ENCODE measurements at places on chromosomes 4 and X. TPM values are rescaled to one million over a fixed set of nuclear protein-coding genes. Genes with fewer than 3 reads are reported as not detected.

Gene RPL39
- 1,241 TPM for total RNA-seq

Gene CYLC1
- not detected for total RNA-seq

Gene ZNF711
- 1.2 TPM for total RNA-seq

Gene HOPX
- 1.3 TPM for total RNA-seq

DNA sequence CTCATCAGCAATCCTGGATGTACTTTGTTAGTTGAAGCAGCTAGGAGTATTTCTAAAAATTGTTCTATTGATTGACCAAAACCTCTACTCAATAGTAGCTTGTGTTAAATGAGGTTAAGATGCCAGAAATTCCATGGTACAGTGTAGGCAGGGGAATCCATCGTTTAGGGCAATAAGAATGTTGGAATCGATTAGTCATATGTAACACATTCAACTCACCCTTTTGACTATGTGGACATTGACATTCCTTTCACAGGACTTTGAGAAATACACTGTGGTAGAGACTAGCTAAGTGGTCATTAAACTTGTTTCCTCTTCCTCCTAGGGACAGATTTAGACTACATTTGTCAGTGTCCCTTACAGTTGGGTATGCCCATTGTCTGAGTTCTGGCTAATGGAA is 40.2 kb downstream of the KDM5C start:
- DNase-seq = no peak

DNA sequence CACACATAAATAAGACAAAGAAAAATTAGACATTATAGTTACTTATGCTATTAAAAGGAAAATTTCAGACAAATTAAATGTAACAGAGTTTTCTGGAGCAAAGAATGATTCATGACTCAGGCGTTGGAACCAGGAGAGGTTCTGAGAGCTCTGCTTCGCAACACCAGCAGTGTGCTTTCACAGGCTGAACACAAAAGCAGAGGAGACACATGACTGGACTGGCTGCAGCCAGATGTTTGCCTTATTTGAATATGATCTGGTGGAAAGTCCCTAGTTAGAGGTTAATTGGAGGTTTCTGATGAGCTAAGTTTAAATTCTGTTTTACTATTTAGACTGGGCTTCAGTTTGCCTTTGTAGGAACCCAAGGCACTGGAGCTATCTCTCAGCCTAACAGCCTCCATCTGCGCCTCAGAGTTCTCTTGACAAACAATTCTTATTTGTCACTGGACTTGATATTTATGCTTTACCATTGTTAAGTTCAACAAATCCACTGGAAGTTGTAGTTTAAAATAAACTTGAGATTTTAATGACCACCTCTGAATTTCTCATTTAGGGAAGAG is 16.2 kb downstream of the BOD1L1 start:
- no peak for DNase-seq

Gene MYOZ2
- 0.63 TPM for total RNA-seq

Gene RAB9B
- total RNA-seq = 0.69 TPM

Gene RPL9
- total RNA-seq = 1,019 TPM

Gene SLC26A1
- 2.8 TPM for total RNA-seq

DNA sequence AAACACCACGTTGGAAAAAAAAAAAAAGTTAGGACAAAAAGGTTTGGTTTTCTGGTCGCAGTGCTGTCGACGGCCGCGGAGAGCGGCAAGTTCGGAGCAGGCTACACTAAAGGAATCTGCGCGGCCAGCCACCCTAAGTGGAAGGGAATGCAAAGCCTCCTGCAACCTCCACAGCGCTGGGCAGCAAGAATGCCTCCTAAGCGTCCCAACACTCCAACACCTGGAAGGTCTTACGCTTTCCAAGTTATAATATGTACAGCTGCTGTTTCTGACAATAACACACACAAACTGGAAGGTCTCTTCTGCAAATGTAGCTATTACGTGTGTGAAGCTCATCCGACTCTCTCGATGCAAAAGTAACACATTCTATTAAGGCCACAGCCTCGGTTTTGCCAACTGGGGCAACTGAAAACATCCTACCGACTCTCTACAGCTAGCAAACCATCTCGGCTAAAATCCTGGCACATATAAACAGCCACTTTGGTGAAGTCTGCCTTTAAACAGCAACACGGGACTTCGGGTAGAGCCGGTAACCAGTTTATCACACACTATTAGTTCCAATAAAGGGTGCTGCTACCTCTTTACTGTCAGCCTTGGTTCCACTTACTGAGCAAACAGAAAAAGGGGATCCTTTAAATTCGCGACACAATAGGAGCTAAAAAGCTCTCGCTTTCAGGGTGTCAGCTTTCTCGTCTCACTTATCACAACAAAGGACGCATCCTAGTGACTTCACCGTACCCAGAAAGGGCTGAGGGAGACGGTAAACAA is 895 bp downstream of the SMIM14 start:
- peak; percentile 70 for DNase-seq

Gene LUZP4
- total RNA-seq = not detected

GRCh38 chrX:123814343-123814742 is 45.5 kb upstream of the XIAP start:
- DNase-seq = no peak

GRCh38 chr4:98609934-98610333 is 48.5 kb downstream of the TSPAN5 start:
- no peak for DNase-seq

- DNase-seq = no peak
Observed at GRCh38 chrX:119688911-119689321, 4.1 kb downstream of the SEPTIN6 start.

DNA sequence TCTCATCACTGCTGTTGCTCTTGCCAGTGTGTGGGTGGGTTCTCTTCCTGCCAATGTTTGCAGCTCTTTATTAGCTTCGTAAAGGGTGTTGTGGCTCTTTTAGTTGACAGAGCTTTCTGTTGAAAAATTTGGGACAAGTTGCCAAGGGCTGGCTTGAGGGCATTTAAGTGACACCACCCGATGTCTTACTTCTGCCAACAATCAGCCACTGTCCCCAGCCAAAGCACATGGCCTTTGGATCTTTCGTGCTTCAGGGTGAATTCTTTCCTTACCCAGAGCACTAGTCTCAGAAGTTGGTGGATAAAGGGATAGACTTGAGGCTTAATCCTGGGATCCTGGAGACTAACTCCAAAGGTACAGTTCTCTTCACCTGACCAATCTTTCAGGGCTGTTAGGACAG is 113.6 kb downstream of the SOX3 start:
- DNase-seq = no peak

Gene KDR
- 2.4 TPM for total RNA-seq

GRCh38 chr4:72860766-72861165 is 208.8 kb downstream of the COX18 start:
- DNase-seq = no peak

DNA sequence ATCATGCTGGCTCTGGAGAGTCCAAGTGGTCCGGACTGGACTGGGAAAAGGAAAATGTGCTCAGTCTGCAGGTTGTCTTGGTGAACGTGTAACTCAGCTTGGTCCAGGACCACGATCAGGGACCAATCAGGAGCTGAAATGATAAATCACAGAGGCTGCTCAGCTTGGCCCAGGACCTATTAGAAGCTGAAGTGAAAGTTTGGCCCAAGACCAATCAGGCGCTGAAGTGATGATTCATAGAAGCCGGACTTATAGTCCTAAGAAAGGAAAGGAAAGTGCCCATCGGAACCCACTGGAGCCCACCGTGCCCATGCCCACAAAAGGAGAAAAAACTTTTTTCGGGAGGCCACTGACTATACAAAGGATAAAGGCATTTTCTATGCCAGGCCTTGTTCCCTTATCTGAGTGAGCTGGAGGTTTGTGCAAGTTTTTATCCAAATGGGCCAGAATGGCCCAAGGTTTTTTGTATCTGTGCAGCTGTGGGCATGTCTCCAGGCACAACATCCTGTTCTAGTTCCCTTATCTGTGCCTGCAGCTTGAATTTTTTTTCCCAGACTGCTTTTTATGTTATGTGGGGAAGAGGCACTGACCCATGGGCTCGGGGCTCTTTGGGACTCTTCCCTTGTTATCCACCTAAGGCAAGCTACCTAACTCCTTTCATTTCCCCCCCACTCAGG is 194.4 kb downstream of the FAM133A start:
- no peak for DNase-seq

GRCh38 chr4:98890702-98891455 is 38.1 kb downstream of the EIF4E start:
- no peak for DNase-seq

Gene L1CAM
- total RNA-seq = 66.9 TPM

- DNase-seq = no peak
Observed at GRCh38 chr4:145679520-145679919, 426 bp upstream of the C4orf51 start.

- DNase-seq = peak; percentile 71
Observed at GRCh38 chrX:69538321-69538876, 34.3 kb downstream of the NALF2 start.

GRCh38 chr4:24930151-24930550 is 17.3 kb upstream of the CCDC149 start:
- DNase-seq = no peak

Gene DCTD
- total RNA-seq = 63.7 TPM

Gene PNMA6A
- total RNA-seq = 2.6 TPM

Gene MAP9
- 11.7 TPM for total RNA-seq

- DNase-seq = peak; percentile 40
Observed at GRCh38 chr4:186021461-186022167, 47.3 kb upstream of the TLR3 start.

DNA sequence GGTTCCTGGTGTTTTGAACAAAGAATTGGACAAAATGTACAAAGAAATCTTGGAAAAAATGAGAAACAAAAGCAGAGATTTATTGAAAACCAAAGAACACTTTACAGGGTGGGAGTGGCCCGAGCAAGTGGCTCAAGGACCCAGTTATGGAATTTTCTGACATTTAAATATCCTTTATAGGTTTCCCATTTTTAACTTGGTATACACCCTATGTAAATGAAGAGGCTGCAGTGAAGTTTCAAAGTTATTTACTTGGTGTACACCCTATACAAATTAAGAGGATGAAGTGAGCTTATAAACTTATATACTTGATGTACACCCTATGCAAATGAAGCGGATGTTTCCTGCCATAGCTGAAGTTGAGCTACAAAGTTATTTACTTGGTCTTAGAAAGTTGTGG is 4.7 kb downstream of the NLRP2B start:
- no peak for DNase-seq

DNA sequence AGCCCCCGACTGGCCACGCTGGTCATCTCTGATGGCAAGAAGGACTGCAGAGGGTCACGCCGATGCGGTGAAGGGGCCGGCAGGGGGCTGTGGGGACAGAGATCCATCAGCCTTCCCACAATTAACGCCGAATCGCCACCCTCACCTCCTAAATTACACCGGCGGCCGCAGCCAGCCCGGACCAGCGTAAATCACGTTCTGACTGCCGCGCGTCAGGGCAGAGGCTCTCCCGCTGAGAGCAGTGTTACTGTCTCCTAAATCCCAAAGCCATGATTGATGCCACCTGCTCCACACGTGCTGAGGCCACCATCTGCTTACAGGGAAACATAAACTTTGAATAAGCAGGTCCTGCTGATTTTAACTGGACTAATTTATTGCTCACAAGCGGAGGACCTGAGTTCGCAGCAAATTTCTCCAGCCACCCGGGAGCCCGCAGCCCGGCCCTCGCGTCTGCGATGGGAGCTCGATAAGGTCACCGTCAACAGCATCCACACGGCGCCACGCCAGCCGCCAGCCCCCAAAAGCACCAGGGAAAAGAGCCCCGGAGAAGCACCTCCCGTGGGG is 127.3 kb upstream of the NKX1-1 start:
- DNase-seq = no peak

GRCh38 chr4:74942918-74943253 is 10.0 kb downstream of the PARM1 start:
- DNase-seq = no peak

GRCh38 chr4:145723336-145723735 is 43.4 kb downstream of the C4orf51 start:
- DNase-seq = no peak

Gene GPR119
- not detected for total RNA-seq

Gene ETDB
- total RNA-seq = not detected

- peak; percentile 38 for DNase-seq
Observed at GRCh38 chrX:154541896-154542722, 4.5 kb downstream of the G6PD start.

DNA sequence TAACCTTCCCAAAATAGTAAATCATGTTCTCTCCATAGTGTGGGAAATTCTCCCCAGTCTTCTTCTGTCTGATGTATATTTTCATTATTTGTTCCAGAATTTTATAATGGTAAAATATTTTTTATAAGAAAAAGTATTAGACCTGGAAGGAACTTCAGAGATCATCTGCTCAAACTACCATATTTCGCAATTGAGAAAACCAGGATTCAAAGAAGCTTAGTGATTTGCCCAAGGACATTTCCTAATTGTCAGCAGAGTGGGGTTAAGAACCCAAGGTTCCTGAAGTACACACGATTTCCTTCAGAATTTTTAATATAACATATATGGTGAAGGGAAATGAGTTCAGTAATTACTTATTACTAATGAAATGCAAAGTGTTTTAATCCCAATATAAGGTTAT is 24.1 kb downstream of the OCIAD1 start:
- DNase-seq = no peak

DNA sequence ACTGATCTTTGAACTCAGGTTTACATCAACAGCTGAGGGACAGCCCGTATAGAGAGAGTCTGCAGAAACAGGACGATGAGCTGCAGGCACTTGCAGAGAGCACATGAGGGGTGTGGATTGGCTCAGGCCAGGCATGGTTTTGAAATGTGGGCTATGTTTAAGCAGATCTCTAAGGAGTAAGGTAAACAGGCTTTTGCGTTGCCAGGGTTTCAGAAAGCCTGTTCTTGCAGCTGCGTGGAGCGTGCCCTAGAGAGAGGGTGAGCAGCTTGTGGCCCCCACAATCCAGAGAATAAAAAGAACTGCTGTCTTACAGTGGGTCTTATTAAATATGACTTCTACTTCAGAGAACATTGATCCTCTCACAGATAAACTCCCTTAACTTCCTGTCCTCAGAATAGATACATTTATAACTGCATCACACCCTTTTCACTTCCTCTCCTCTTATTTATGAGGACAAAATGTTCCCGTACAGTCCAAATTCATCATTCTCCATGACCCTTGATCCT is 64.1 kb downstream of the TMA16 start:
- DNase-seq = peak; percentile 50

DNA sequence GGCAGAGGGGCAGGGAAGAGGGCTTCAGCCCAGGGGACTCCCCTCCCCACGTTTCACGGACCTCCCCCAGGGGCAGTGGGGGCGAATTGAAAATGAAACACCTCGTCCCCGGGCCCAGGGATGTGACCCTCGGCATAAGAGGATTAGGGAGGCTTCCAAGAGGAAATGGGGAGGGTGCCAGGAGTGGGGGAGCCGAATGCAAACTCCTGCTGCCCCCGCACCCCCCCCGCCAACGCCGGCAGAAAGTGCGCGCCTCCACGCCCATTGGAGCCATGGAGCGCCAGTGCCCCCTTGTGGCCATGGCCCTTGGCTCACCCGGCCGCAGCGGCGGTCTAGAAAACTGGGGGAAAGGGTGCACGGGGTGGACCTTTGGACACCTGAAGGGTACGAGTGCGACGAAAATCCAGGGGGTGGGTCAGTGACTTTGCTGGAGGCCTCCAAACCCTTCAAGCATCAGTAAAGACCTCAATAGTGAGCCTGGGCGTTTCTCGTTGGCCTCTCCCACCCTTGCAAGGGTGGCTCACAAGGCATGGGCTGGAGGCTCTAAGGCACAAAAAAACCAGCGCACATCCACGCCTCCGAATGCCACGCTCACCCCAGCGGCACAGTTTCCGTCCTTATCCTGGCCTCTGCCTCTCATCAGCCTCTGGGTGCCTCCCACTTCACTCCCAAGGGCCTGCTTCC is 120.8 kb upstream of the PJA1 start:
- peak; percentile 72 for DNase-seq
